ENCODE measurements at places on chromosomes 16 and 17.

- DNase-seq: no peak
Observed at GRCh38 chr17:29584452-29585079, 4.9 kb downstream of the GIT1 start.

- DNase-seq: no peak
Observed at GRCh38 chr16:30925995-30926811, 2.8 kb downstream of the FBXL19 start.

- DNase-seq: no peak
Observed at GRCh38 chr17:32335046-32335445, 6.9 kb downstream of the C17orf75 start.

- no peak for DNase-seq
Observed at GRCh38 chr17:74431568-74432423, at the start of gene GPRC5C. Gene GPRC5C (plus strand): TSS chr17:74432088. CDS start chr17:74439777, 7,689 bp downstream.

- no peak for DNase-seq
Observed at GRCh38 chr17:59456428-59456827, 109.0 kb upstream of the DHX40 start.

DNA sequence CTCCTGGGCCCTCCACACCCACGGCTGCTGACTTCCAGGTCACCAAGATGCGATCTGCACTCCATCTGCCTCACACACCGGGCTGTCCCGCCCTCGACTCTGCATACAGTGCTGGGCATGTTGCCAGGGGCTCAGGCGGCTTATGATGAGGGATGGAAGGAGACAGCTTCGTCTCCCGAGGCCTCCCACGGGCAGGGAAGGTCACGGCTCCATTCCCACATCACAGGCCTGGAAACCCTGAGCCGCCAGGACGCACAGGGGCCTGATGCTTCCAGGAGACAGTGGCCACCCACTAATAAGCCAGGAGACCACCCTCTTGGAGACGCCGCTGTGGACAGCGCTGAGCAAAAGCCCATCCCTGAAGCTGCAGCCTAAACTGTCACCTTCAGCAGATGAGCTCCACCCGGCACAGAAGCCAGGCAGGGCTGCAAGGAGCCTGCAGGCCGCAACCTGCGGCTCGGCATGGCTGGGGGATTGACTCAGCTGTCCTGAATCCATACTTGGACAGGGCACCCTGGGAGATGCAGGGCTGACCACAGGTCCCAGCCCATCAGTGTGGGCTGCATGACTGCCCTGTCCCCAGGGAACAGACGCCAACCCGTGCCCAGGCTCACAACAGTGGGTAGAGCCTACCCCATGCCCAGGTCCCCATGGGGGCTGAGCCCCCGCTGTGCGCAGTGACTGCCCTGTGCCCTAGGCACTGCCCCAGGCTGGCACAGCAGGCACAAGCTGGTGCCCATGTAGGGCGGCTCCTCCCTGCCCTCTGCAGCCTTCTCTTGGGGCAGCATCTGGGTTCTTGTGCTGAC, 34.4 kb downstream of the SLC7A5 start:
- no peak for DNase-seq

- no peak for DNase-seq
Observed at GRCh38 chr16:59540621-59541020, 806.5 kb upstream of the GOT2 start.

- DNase-seq: no peak
Observed at GRCh38 chr16:74226338-74226954, 70.2 kb upstream of the PSMD7 start.

GRCh38 chr17:10177913-10178505, 20.4 kb downstream of the GAS7 start:
- no peak for DNase-seq

GRCh38 chr16:69237296-69237695, 50.3 kb downstream of the SNTB2 start:
- DNase-seq: no peak

DNA sequence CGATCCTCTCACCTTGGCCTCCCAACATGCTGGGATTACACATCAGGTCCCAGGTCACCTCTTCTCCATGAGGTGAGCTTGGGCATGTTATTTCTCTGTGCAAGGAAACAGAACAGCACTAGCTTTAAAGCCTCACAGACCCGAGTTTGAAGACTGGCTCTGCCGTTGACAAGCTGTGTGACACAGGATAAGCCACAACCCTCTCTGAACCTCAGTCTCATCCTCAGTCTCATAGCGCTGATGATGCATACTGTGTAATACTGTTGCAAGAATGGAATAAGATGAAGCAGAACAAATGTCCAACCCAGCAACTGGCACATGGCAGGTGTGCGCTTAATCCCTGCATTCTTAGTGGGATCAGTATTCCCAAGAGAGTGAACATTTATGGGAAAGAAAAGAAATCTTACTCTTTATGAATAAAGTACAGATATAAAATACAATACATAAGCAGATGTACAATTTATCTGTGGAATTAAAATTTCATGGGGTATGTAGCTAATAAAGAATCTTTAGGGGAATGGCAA, 43.5 kb downstream of the ABAT start:
- DNase-seq: no peak

GRCh38 chr16:64253525-64253924, 868.3 kb downstream of the CDH11 start:
- DNase-seq: no peak

DNA sequence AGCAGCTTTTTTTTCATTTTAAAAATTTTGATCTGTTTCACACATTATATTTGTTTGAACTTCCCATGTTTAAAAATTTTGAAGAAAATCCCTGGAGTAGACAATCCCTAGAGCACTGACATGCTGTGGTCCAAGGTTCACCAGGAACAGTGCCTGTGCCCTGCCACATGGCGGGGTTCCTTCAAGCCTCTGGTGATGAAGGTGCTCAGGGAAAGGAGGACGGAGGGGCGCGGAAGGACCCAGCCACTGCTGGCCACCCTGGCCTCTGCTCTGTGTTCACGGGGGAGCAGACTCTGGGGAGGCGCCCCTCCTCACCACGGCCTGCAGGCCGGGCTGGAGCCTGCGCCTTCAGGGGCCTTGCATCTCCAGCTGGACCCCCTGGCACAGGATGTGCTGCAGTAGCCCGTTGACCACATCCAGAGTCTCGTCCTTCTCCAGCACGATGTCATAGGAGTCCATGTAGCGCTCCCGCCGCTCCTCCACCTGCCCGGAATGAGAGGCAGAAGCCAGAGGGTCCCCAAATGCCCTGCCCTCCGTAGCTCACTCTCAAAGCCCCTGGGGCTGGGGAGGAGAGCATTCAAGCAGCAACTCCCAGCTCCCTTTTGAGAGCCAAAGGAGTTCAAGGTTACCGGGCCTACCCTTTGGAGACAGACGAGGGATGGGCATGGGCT, 10.7 kb downstream of the NT5C3B start:
- no peak for DNase-seq

- DNase-seq: no peak
Observed at GRCh38 chr17:57972151-57972550, 15.9 kb downstream of the VEZF1 start.

DNA sequence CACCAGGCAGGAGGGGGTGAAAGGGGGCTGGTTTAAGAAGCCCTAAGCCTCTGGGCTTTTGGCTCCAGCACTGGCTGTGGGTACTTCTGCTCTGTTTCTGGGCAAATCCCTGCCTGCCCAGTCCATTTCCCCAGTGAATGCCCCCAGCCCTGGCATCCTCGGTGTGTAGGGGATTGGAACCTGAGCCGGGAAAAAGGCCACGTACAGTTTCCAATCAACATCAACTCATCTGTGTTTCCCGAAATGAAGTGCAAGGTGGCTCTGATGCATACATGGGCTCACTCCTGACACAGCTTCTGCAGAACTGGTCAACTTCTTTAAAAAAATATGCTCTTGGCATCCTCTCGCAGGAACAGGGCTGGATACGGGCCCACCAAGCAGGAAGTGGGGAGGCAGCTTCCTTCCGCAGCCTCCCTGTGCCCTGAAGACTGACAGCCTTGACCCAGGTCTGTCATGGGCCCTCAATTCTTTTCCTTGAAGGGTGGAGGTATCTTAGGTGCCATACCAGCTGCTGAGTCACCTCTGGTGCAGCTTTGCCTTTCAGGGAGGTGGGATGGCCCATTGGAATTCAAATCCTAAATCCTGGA, 73.3 kb downstream of the N4BP1 start:
- no peak for DNase-seq
